ENCODE measurements at places on chromosomes 2 and 18. TPM values are rescaled to one million over a fixed set of nuclear protein-coding genes. Genes with fewer than 3 reads are reported as not detected.

Gene ALKAL2
- not detected for total RNA-seq

Gene TPRKB
- total RNA-seq: 77.9 TPM

Gene CCDC150
- total RNA-seq: 8.2 TPM

Gene EVA1A
- total RNA-seq: 7.8 TPM
